ENCODE measurements at places on chromosomes 6 and 20. TPM values are rescaled to one million over a fixed set of nuclear protein-coding genes. Genes with fewer than 3 reads are reported as not detected.

CCN6 gene
- total RNA-seq = not detected

CTCFL gene
- total RNA-seq = not detected

TFAP2A gene
- total RNA-seq = not detected

HLA-DOB gene
- 1.1 TPM for total RNA-seq

PPP1R10 gene
- 224 TPM for total RNA-seq

TMEM244 gene
- total RNA-seq = 1.1 TPM

MED20 gene
- total RNA-seq = 10.0 TPM

SLC22A3 gene
- total RNA-seq = not detected

- H3K4me1 ChIP-seq = peaks cover 14% of the 10 kb centered on the region
- no peak for DNase-seq
- no peaks in the 10 kb centered on the region for H3K36me3 ChIP-seq
- no peak overlapping the region for H3K27ac ChIP-seq
- H3K4me3 ChIP-seq = no peak overlapping the region
- no peaks in the 10 kb centered on the region for H3K27me3 ChIP-seq
Observed at GRCh38 chr6:88914895-88915598, 48.4 kb downstream of the RNGTT start.

- H3K4me3 ChIP-seq = no peak overlapping the region
- no peak overlapping the region for H3K27ac ChIP-seq
- H3K36me3 ChIP-seq = no peaks in the 10 kb centered on the region
- no peaks in the 10 kb centered on the region for H3K27me3 ChIP-seq
- H3K4me1 ChIP-seq = no peaks in the 10 kb centered on the region
Observed at GRCh38 chr6:143746202-143747119, 68.7 kb downstream of the PHACTR2 start.

DNA sequence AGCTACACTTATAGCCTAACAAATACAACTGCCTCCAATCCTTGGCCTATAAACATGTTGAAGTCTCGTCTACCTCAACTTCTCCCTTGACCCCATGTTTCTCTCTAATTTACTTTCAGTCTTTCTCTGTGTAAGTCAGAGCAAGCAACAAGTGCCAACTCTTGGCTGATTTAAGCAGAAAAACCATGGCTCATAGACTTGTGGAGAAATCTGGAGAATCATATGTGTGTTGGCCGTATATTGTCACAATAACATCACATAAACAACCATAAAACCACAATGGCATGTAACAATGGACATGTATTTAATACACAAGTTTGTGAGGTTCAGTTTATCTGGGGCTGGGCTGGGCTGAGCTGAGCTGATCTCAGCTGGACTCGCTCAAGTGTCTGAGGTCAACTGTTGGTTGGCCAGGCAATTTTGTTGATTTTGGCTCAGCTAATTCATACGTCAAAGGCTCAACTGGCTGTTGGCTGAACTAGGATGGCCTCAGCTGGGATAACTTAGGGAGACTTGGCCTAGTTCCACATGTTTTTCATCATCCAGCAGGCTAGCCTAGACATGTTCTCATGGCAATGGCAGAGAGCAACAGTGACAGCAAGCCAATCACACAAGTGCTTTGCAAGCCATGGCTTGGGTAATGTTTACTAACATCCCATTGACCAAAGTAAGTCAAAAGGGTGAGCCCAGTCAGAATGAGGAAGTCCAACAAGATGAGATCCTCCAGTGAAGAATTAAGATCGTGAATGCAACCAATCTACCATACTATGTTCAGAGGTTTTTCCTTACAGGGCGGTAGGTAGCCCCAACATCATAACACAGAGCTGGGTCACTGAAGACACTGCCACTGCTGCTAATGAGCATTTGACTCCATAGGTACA, 12.9 kb upstream of the TBC1D22B start:
- H3K36me3 ChIP-seq = no peaks in the 10 kb centered on the region
- H3K27ac ChIP-seq = no peak overlapping the region
- H3K4me3 ChIP-seq = no peak overlapping the region

DNA sequence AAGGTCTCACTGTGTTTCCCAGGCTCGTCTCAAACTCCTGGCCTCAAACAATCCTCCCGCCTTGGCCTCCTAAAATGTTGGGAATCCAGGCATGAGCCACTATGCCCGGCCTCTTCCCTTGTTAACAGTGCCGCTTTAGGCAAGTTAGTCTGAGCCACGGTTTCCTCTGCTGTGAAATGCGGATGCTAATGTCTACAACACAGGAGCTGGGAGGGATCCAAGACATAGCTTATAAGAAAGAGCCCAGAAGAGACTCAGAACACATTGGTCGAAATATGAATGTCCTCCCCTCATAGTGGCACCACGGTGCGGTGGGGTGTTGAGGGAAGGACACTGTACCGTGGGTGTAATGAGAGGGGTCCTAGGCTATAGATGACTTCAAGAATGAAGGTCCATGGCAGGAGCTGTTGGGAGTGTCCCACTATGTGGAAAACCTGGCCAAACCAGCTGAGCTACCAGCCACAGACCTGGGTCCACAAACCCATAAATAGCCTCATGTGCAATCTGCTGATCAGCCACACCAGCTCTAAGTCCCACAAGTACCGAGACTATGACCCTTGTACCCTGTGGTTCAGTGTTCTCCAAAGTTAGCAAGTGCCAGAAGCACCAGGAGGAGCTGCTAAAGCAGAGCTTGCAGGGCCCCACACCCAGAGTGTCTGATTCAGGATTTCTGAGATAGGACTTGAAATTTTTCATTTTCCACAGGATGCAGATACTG, 57.8 kb upstream of the ZFAND3 start:
- H3K4me1 ChIP-seq = no peaks in the 10 kb centered on the region
- H3K27me3 ChIP-seq = no peaks in the 10 kb centered on the region
- H3K4me3 ChIP-seq = no peak overlapping the region
- no peaks in the 10 kb centered on the region for H3K36me3 ChIP-seq
- DNase-seq = no peak
- no peak overlapping the region for H3K27ac ChIP-seq

GRCh38 chr6:27251606-27252251, 4.2 kb downstream of the PRSS16 start:
- DNase-seq = peak; percentile 64
- peaks cover 14% of the 10 kb centered on the region for H3K4me1 ChIP-seq
- H3K27ac ChIP-seq = no peak overlapping the region

- DNase-seq = no peak
- H3K36me3 ChIP-seq = no peaks in the 10 kb centered on the region
- H3K4me3 ChIP-seq = peak overlapping the region; percentile 69
- H3K4me1 ChIP-seq = peaks cover 42% of the 10 kb centered on the region
- peak overlapping the region; percentile 79 for H3K27ac ChIP-seq
Observed at GRCh38 chr20:32742322-32743236, 688 bp downstream of the COMMD7 start.

- no peaks in the 10 kb centered on the region for H3K4me1 ChIP-seq
- no peaks in the 10 kb centered on the region for H3K36me3 ChIP-seq
- H3K27me3 ChIP-seq = no peaks in the 10 kb centered on the region
- H3K27ac ChIP-seq = no peak overlapping the region
- H3K4me3 ChIP-seq = no peak overlapping the region
- DNase-seq = no peak
Observed at GRCh38 chr6:64713175-64713574, 993.9 kb downstream of the EYS start.

DNA sequence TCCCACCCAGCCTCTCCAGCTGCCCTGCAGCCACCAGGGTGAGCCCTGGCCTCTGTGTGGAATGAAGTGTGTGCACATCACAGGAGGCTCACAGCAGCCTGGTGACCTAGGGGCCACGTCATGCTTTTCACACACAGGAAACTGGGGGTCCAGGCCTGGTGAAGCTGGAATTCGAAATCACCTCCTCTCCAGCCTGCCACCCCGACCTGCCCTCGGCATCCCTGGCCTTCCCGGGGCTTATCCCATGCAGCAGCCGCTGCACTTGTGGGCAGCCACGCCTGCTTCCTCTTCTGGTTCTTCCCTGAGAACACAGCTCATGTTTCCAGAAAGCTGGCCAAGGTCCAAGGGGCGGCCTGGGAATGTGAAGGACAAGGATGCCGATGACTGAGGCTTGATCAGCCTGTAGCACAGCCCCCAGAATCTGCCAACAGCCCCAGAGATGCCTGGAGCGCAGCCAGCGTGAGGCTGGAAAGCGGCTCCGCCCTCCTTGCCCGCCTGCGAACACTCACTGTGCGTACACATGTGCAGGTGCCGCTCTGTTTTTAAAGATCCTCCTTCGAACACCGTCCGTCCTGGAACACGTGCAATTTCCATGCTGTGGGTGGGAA, 4.2 kb upstream of the NTSR1 start:
- H3K27ac ChIP-seq = no peak overlapping the region
- no peaks in the 10 kb centered on the region for H3K36me3 ChIP-seq
- peaks cover 7% of the 10 kb centered on the region for H3K27me3 ChIP-seq
- H3K4me3 ChIP-seq = no peak overlapping the region
- H3K4me1 ChIP-seq = peaks cover 8% of the 10 kb centered on the region
- DNase-seq = no peak

DNA sequence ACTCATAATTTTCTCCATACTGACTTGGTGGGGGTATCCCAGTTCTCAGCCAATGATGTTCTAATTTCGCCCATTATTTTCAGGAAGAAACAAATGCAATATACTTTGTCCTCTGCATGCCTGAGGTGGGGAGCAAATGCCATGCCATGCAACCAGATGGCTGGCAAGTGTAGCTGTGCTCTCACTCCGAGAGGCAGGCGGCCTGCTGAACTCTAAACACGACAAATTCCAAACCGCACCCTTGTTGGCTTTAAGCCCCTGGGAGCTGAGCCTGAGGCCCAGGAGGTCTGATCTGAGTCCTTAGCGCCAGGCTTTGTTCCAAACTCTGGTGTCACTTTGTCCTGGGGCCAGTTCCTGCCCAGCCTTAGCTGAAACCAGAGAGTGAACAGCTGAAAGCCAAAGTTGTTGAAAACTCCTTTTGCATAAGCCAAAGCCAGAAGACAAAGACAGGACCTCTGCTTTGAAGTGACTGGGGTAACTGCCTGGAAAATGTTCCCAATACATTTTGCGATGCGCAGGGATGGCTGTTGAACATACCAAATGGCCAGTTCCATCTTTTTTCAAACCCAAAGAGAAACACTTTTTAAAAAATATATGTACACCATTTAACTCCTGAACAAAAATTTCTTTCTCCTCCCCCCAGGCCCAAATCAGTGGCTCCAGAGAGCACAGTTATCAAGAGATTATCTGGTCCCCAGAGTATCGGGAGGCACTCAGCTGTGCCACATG, 46.2 kb downstream of the TTI1 start:
- H3K27ac ChIP-seq = no peak overlapping the region
- H3K36me3 ChIP-seq = peaks cover 5% of the 10 kb centered on the region
- no peak for DNase-seq
- H3K4me1 ChIP-seq = peaks cover 11% of the 10 kb centered on the region

DNA sequence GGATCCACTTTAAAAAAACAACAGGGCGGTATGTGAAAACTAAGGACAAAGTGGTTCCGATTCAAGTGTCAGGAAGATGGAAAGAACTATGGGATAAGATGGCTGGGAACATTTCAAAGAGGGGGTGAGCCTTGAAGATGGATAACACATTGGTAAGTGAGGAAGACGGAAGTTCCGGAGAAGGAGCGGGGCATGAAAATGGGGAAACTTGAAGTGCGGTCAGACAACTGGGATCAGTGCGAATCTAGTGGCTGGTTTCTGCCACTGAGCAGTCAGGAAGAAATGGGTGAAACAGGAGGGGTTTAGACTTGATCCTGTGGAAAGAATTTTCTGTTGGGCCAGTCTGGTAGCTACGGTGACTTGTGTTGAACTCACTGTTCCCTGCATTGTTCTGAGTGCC, 1.2 kb downstream of the NAA20 start:
- H3K27me3 ChIP-seq = no peaks in the 10 kb centered on the region
- H3K36me3 ChIP-seq = no peaks in the 10 kb centered on the region
- peaks cover 54% of the 10 kb centered on the region for H3K4me1 ChIP-seq
- no peak overlapping the region for H3K4me3 ChIP-seq
- DNase-seq = no peak

GRCh38 chr20:5400164-5400762, 83.5 kb upstream of the PROKR2 start:
- no peaks in the 10 kb centered on the region for H3K36me3 ChIP-seq
- no peaks in the 10 kb centered on the region for H3K4me1 ChIP-seq
- DNase-seq = no peak
- H3K27ac ChIP-seq = no peak overlapping the region

GRCh38 chr20:50098259-50098658, 14.7 kb downstream of the UBE2V1 start:
- no peaks in the 10 kb centered on the region for H3K27me3 ChIP-seq
- H3K4me3 ChIP-seq = no peak overlapping the region
- DNase-seq = no peak
- H3K27ac ChIP-seq = no peak overlapping the region

GRCh38 chr20:43537921-43538877, 20.6 kb upstream of the SGK2 start:
- DNase-seq = peak; percentile 22
- H3K4me3 ChIP-seq = no peak overlapping the region
- no peaks in the 10 kb centered on the region for H3K27me3 ChIP-seq
- no peak overlapping the region for H3K27ac ChIP-seq
- H3K4me1 ChIP-seq = no peaks in the 10 kb centered on the region

DNA sequence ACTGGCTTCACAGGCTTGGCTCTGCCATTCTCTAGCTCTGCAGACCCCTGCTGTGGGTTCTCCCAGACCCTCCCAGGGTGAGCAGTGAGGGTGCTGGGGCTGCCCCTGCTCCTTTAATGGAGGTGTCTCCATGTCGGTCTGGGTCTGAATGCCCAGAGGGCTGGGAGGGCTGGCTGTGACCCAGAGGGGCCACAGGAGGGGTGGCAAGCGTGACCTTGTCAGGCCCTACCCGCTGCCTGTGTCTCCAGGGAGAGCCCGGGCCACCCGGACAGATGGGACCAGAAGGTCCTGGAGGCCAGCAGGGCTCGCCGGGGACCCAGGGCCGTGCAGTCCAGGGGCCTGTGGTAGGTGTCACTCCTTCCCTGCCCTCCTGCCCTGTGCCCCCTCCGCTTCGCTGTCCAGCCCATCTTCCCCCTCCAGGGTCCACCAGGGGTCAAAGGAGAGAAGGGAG, 32.1 kb downstream of the COL20A1 start:
- no peaks in the 10 kb centered on the region for H3K36me3 ChIP-seq
- H3K27ac ChIP-seq = no peak overlapping the region
- H3K27me3 ChIP-seq = no peaks in the 10 kb centered on the region
- no peak overlapping the region for H3K4me3 ChIP-seq

- no peaks in the 10 kb centered on the region for H3K36me3 ChIP-seq
- no peak overlapping the region for H3K4me3 ChIP-seq
- DNase-seq = no peak
Observed at GRCh38 chr20:38635721-38636288, 34.2 kb downstream of the ARHGAP40 start.

DNA sequence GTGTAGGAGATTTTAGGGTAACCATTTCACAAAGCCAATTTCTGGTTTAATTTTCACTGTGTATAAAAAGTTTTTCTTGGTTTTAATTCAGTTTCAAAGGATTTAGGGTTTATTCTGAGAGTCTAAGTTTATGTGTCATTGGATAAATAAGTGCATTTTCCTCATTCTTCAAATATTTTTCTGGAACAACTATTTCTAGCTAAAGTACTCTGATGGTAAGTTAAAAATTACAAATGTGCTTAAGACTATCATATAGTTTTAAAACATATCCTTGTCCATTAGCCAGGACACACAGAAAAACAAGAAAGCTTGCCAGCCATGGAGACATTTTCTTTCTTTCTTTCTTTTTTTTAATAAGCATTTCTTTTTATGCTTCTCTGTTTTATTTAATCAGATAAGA, 333.0 kb downstream of the RFPL4B start:
- H3K4me3 ChIP-seq = no peak overlapping the region
- no peaks in the 10 kb centered on the region for H3K27me3 ChIP-seq
- DNase-seq = no peak
- no peak overlapping the region for H3K27ac ChIP-seq

All from CD4-positive, alpha-beta memory T cell (primary cell).